ENCODE measurements at places on chromosomes 13 and 19.
A peak's percentile ranks its signal among the peaks of the same experiment; 100 is the strongest.

DNA sequence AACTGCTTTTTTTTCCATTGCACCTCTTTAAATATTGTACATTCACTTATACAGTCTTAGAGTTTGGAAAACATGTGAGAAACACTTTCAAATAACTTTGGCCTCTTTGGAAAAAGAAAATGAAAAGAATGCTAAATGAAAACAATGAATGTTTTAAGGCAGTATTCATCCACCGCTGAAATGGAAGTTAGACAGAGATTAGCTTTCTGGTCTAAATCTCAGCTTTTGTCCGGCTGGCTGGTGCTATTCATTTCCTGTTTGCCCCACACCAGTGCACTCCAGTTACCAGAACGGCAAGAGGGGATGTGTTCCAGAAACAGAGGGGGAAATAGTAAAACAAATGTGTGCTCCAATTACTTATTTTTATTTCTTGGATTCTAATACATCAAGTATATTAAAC is 1201.3 kb downstream of the EFNB2 start:
- no peak for DNase-seq

GRCh38 chr13:113500530-113501265 is 10.2 kb upstream of the DCUN1D2 start:
- DNase-seq = no peak

DNA sequence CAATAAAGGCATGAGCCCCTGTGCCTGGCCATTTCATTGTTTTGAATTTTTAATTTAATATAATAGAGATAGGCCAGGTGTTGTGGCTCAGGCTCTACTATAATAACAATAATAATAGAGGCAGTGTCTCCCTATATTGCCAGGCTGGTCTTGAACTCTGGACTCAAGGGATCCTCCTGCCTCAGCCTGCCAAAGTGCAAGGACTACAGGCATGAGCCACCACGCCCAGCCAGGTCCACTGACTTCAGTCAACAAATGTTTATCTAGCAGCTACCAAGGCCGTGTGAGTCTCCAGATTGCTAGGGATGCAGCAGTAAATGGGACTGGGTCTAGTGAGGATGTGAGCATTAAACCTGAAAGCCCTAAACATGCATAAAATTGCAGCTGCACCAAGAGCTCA is 13.8 kb upstream of the ILF3 start:
- no peak for DNase-seq

DNA sequence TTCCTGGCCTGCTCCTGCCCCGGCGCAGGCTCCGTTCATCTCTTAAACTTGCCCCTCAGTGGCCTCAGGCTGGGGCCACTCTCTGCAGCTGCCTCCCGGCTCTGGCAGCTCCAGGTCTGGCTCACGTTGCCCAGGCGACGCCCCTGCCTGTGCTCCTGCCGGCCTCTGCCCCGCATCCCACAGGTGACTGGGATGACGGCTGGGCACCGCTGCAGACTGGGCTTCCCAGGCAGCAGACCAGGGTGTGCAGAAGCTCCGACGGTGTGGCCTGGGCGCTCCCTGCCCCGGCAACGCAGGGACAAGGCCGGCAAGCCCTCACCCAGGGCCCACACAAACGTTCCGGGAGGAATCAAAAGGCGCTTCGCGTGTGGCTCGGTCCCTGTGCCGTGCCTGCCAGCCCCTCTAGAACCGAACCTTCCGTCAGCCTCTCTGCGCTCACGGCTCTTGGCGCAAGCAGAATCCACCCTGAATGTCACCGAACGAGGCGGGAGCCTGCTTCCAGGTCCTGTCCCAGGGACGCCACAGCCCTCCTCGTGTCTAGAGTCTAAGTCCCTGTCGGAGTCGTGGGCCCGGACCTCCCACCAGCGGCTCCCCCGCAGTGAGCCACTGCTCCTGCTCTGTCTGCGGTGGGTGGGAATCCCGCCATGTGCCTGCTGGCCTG is 64.8 kb downstream of the MLLT1 start:
- no peak for DNase-seq

DNA sequence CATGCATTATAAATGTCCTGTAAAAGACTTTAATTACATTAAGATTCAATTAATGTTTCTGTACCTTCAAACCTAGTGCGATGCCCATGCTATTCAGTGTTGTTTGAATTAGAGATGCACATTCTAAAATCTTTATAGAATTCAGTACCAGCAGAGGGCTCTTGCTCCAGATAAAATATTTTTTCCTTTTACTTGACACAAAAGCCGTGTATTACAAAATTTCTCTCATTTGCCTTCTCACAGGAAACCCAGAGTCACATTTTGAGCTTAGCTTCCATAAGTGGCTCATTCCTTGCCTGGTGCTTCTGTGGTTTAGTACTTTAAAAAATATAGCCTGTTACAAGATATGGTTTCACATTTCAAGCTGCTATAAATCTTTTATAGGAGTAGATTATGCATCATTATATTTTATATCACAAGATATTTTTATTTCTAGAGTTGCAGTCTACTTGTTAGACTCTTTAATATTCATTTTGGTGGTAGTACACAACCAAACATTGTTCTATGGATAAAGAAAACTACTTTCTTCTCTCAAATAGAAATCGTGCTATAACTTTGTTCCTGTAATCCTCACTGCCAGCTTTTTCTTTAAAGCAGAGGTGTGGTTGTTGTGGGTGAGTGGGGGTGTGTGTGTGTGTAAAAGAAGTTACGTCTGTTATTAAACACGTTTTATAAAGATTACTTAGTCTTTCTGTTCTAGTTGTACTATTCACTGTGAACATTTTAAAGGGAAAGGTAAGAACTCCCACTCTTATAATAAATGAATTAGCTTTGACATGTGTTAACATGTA is 101.4 kb downstream of the RNF17 start:
- peak; percentile 40 for DNase-seq

GRCh38 chr19:6059988-6060599 is 50.2 kb downstream of the RFX2 start:
- DNase-seq = no peak

DNA sequence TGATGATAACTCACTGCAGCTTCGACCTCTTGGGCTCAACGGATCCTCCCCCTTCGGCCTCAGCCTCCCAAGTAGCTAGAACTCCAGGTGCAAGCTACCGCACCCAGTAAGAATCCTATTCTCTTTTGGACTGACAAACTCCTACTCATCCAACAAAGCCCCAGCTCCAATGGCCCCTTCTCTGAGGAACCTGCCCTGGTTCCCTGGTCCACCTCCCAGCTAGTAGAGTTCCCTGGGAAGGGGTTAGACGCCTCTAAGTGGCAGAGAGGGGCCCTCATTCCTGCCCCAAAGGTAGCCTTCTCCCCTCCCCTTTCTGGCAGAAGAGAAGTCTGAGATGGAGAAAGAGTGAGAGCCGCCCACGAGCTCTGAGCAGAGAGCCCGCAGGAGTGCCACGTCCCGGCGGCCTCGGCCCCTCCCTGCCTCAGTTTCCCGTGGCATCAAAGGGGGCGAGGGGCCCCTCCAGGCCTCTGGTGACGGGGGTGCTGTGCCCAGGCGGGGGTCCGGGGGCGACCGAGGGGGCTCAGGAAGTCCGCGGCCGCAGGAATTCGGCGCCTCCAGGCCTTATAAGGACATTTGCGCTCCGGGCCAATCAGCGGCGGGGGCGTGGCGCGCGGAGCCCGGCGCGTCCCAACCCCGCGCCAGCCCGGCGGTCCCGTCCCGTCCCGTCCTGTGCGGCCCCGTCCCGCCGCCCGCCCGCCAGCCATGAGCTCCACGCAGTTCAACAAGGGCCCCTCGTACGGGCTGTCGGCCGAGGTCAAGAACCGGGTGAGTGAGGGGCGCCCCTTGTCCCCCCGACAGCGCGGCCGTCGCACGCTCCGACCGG is at the start of gene CNN2:
CNN2 (plus strand) TSS at position 649 of the 823 bp plus-strand sequence; CDS start at position 703, 54 bp downstream.
- peak; percentile 78 for DNase-seq

DNA sequence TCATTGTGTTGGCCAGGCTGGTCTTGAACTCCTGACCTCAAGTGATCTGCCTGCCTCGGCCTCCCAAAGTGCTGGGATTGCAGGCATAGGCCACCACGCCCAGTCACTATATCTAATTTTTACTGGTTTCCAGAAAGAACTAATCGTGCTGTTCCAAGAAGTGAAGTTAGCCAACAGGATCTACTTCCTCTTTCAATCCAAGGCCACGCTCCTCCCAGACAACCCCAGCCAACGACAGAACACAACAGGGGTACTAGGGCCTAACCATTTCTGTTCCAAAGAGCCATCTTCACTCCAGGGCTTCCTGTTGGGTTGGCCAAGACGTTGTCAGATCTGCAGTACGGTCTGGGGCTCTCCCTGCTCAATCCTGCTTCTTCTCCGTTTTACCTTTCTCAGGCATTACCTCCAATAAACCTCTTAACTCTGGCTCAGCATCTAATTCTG is 7.0 kb upstream of the LSM14A start:
- DNase-seq = peak; percentile 30

GRCh38 chr13:81771951-81772350 is 1431.0 kb upstream of the SPRY2 start:
- no peak for DNase-seq

GRCh38 chr19:41363371-41363752 is 587 bp downstream of the B9D2 start:
- no peak for DNase-seq

GRCh38 chr13:33004511-33004910 is 11.7 kb upstream of the KL start:
- DNase-seq = no peak

GRCh38 chr13:55483626-55484158 is 1657.0 kb upstream of the PRR20A start:
- no peak for DNase-seq

DNA sequence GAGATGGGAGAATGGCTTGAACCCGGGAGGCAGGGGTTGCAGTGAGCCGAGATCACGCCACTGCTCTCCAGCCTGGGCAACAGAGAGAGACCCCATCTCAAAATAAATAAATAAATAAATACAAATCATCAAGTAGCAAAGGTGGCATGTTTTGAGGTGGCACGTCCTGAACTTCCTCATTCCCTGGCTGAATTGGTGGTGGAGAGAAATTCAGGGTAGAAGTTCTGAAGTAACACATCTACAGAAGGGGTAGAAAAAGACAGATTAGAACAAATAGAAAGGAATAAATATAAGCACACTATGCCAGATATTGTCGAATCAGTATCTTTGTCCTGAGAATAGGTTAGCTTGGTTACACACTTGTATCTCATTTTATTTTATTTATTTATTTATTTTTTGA is 6.3 kb downstream of the IFI30 start:
- DNase-seq = no peak

DNA sequence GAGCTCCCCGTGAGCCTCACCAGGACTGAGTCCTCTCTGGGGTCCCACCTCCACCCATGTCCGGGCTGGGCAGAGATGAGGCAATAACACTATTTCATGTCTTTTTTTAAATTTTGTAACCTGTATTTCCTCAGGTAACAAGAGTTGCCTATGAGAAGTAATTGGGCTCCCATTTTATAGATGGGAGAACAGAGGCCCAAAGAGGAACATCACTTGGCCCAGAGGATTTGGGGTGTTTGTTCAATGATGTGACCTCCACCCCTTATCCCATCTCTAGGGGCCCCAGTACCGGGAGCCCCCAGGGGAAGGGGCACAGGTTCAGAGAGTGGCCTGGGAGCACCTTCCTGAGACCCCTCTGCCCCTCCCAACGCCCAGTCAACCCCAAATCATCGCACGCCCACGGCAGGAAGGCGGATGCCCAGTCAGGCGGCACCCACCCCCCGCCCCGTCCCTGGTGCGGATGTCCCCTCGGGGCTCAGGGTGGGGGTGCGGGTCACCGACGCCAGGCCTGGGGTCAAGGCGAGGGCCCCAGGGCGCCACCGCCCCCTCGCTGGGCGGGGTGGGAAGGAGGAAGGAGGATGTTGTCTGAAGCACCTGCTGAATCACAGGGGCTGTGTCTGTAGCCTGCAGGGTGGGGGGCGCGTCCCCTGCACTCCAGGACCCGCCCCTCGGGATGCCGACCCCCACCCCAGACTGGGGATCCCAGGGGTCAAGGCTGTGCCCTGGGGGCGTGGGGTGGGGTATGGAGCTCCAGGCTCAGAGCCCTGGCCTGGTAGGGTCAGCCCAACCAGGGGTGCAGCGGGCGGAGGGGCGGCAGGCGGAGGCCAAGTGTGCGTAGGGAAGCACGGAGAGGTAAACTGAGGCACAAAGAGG is 9.0 kb upstream of the CIRBP start:
- DNase-seq = peak; percentile 56

DNA sequence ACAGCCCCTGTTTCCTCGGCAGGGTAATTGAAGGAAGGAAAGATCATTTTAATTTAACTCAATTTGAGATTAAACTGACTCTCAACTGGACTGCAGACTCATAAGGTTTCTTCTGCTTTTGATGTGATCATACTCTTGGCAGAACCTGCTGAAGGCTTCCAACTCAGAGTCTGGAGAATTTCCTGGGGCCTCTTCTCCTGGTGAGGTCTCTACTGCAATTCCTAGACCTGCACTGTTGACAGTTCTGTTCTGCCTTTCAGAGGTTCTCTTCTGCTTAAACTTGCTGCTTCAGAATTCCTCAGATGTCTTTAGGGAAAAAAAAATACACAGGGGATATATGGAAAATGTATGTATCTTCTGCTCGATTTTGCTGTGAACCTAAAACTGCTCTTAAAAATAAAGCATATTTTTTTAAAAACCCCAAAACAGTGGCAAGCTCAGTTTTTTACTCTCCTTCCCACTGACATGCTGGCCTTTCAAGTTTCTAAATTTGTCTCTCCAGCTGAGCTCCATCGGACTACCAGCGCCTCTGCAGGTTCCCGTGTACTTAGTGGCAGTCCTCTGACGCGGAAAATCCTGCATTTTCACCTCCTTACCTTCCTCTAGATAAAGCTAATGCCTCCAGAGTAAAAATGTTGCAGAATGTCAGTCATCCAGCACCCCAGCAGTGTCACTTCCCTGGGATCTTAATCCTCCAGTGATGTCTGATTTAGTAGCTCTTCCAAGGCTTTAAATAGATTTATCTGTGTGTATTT is 733.5 kb upstream of the SGCG start:
- DNase-seq = no peak

- no peak for DNase-seq
These were observed 1568.4 kb downstream of the SLITRK5 start for GRCh38 chr13:89239361-89240127.

DNA sequence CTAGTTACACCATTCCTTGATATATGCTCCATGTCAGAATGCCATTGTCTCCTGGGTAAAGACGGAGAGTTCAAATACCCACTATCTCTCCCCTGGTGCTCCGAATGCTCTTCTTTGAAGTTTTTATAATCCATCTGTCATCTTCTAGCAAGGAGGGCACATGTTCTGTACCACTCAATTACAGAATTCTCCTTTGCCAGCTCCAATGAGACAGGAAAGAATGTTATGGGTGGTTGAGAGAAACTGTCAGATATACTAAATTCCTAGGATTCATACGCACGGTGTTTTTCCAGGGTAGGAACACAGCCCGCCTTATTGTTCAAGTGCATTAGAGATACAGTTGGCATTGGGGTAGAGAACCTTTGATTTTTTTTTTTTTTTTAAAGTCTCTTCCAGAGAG is 118.0 kb upstream of the ZNF536 start:
- no peak for DNase-seq
